Stimulated activated CD4-positive, alpha-beta T cell treated with anti-CD3 and anti-CD28 coated beads, Interleukin-12 subunit alpha, Interleukin-12 subunit beta, amount 100 ng/mL, for 4 hours (primary cell): ENCODE measurements at places on chromosomes 6 and 20.

- no peak for DNase-seq
Measured at GRCh38 chr6:165715428-165715827, 52.4 kb upstream of the PDE10A start.

GRCh38 chr6:141259091-141259490 is 873.6 kb upstream of the GJE1 start:
- no peak for DNase-seq

DNA sequence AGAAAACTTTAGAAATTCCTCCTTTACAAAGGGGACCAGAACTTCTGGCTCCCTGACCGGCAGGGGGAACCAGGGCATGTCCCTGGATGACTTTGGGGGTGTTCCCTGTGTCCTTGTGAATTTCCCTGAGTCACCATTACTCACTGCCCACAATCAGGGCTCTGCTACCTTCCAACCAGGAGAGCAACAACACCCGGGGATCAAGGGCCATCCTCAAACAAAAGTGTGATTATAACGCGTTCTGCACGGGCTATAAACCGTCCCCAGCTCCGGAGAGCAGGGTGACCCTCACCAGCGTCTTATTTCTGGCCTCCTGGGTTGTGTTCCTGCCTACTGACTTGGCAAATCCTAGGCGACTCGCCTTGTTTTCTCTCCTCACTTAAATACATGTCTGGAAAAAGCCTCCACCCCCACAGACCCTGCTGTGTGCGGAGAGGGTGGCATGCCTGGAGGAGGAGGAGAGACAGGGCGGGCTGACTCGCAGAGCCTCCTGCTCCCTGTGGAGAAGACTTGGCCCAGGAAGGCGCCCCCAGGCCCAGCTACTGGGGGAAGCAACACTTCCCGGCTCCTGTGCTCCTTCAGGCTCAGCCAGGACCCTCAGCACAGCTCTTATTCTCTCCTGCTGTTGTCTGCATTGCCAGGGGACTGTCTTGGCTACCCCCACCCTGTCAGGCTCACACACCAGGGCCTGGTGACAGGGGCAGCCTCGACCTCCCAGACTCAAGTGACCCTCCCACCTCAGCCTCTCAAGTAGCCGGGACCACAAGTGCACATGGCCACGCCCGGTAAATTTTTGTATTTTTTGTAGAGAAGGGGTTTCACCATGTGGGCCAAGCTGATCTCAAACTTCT is 54.1 kb downstream of the FGD2 start:
- no peak for DNase-seq

- DNase-seq = no peak
Measured at GRCh38 chr20:59074456-59074855, 31.9 kb upstream of the PRELID3B start.
